ENCODE measurements at places on chromosomes 16 and 17.

- DNase-seq, result no peak
Measured at GRCh38 chr17:44934745-44935105, 12.8 kb downstream of the KIF18B start.

DNA sequence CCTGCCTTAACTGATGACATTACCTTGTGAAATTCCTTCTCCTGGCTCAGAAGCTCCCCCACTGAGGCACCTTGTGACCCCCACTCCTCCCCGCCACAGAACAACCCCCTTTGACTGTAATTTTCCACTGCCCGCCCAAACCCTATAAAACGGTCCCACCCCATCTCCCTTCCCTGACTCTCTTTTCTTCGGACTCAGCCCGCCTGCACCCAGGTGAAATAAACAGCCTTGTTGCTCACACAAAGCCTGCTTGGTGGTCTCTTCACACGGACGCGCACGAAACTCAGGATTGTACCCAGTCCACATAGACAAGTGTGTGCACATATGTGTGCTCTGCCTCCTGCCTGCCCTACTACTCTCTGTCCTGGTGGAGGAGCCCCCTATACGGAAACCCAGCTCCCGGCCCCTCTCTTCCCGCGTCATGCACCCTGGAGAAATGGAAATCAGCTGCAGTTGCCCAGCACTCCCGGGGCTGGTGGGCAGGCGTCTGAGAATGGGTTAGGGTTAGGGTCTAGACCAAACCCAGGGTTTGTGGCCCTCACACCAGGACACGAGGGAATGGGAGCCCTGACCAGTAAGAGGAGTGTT lies 2.4 kb upstream of the RHBDF1 start:
- DNase-seq, result no peak

GRCh38 chr16:30889721-30890120 lies 4.2 kb downstream of the BCL7C start:
- no peak for DNase-seq

GRCh38 chr16:57283214-57283958 lies 1.1 kb downstream of the PLLP start:
- no peak for DNase-seq

- no peak for DNase-seq
Measured at GRCh38 chr17:68847711-68848110, 107.5 kb downstream of the ABCA8 start.

- no peak for DNase-seq
Measured at GRCh38 chr17:73343168-73343634, 31.4 kb upstream of the CDC42EP4 start.

GRCh38 chr16:66746682-66747081 lies 4.7 kb downstream of the DYNC1LI2 start:
- peak; percentile 87 for DNase-seq

GRCh38 chr17:47615766-47616424 lies 33.8 kb upstream of the KPNB1 start:
- DNase-seq, result peak; percentile 54

DNA sequence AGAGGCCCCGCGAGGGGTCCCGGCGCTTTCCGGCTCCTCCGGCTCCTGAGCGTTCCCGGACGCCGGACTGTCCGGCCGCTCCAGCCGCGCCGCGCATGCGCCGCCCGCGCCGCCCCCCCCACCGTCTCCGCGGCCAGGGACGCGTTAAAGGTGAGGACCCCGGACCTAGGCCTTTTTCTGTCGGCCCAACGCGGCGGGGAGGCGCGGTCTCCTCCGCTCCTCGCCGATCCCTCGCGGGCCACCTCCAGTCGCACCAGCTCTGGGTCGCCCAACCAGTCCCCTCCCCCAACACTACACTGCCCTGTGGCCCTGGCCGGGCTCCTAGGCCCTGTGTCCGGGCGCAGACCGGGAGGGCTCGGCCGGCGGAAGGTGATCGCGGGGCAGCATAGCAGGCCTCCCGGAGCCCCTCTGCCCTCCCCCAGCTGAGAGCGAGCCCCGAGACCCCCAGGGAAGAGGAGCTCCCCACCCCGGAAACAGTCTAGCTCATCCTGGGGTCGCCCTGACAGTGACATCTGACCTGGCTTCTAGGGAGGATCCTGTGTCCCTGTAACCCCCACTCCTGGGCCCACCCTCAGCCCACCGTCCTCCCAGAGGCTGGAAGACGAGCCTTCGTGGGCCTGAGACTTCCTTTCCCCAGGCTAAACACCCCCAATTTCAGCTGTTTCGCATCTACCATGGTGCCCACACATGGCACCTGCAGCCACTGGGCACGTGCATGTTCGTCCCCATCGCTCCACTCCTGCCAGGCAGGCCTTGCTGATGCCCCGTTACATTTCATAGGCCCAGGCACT lies 14.7 kb upstream of the BCAR1 start:
- peak; percentile 14 for DNase-seq

DNA sequence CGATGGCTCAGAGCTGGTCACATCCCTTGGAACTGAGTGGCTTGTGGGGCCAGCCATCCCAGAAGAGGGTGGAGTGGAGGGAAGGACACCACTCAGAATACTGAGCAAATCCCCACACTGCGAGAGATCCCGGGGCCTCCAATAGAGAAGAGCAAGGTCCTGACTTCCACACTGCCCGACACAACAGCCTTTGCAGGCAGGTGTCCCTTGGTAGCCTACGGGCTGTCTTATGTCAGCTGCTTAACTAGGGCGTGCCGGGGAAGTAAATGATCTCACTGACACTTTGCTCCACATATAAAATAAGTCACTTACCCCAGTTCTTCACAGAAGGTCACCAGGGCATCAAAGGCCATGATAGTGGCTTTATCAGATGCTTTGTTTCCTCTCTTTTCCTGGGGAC lies 16.1 kb downstream of the RECQL5 start:
- no peak for DNase-seq

DNA sequence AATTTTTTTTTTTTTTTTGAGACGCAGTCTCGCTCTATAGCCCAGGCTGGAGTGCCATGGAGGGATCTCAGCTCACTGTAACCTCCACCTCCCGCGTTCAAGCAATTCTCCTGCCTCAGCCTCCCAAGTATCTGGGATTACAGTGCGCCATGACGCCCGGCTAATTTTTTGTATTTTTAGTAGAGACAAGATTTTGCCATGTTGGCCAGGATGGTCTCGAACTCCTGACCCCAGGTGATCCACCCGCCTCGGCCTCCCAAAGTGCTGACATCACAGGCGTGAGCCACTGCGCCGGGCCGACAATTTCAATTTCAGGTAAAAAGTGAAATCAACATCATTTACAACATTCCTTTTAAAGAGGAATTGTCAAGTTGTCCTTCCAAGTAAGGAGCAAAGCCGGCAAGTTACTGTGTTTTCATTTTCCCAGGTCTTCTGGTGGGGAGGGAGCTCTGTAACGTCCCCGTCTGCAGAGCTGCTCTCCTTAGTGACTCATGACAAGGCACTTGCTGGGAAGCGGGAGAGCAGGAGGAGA lies 873 bp downstream of the NPLOC4 start:
- DNase-seq, result peak; percentile 18

DNA sequence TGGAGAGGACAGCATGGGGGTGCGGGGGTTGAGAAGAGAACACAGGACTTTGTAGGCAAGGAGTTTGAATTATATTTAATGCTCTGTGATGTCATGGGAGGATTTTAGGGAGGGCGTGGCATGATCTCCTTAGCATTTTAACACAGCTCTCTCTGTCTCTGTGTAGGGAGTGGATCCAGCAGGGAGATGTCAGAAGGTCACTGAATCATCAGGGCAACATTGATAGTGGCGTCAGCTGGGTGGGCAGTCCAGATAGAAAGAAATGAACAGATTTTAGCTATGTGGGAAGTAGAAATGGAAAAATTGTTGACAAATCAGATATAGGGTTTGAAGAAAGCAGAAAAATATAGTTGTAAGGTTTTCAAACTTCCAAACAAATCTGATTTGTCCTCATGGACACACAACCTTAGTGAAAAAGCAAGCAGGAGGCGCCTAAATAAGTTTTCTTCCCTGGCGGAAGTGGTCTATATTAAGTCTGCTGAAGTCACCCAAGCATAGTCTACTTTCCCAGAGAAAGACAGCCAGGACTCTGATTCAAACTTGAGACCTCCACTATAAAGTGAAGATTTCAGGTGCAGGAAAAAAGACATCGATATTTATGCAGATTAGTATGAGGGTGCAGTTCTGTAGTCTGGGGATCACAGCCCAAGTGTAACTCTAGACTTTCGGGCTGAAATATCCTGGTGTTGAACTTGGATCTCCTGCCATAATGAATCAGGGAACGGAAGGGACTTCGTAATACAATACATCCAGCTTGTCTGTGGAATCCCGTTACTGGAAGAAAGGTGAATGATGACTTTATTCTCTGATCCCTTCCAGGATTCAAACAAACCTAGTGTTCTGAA lies 10.1 kb upstream of the PCTP start:
- DNase-seq, result no peak

GRCh38 chr17:58330538-58330996 lies 2.0 kb upstream of the TSPOAP1 start:
- DNase-seq, result no peak

DNA sequence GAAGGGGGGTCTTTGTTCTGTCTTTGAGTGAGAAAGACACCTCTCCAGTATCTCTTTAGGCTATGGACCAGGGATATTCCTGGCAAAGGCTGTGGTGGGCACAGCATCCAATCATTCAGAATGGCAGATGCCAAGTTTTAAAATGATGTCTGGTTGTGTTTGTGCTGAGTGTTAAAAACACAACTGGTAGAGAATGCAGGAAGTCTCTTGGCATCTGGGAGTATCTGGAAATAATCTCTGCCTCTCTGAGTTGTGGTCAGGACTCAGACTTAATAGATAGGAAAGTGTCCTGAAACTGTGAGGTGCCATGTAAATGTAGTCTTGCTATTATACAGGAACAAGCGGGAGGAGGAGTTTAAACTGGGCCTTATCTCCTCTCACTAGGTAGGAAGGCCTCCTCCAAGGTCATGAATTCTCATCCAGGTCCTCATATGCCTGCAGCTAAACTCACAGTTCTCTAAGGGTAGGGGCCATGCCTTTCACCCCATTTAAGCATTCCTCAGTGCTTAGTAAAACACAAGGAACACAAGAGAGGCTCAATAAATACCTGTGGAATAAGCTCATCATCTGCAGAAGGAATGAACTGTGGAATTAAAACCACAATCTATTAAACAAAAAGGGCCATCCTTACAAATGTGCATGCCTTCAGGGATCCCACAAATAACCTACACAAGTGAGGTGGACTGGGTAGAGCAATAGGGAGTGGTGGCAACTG lies 317.6 kb downstream of the CBLN1 start:
- no peak for DNase-seq

GRCh38 chr16:27222249-27223225 lies 19.2 kb downstream of the KDM8 start:
- no peak for DNase-seq

DNA sequence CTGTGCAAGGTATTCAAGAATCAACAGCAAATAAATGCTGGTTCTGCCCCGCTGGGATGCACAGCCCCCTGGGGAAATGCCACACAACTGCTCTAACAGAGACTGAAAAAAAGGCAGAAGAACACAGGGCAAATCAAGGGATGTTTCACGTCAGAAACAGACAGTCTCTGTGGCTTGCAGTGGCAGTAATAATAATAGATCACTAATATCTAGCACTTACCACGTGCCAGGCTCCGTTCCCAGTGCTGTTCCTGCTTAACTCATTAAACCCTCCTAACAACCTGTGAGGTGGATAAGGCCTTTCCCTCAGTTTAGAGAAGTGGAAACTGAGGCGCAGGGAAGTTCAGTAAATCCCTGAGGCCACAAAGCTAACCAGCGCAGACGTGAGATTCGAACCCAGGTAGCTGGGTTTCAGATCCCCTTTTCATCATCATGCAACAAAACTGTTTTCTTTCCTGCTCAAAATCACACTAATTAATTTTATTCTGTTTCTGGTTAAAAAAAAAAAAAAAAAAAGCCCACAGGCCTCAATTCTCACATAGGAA lies 36.7 kb downstream of the ARHGAP17 start:
- DNase-seq, result no peak

DNA sequence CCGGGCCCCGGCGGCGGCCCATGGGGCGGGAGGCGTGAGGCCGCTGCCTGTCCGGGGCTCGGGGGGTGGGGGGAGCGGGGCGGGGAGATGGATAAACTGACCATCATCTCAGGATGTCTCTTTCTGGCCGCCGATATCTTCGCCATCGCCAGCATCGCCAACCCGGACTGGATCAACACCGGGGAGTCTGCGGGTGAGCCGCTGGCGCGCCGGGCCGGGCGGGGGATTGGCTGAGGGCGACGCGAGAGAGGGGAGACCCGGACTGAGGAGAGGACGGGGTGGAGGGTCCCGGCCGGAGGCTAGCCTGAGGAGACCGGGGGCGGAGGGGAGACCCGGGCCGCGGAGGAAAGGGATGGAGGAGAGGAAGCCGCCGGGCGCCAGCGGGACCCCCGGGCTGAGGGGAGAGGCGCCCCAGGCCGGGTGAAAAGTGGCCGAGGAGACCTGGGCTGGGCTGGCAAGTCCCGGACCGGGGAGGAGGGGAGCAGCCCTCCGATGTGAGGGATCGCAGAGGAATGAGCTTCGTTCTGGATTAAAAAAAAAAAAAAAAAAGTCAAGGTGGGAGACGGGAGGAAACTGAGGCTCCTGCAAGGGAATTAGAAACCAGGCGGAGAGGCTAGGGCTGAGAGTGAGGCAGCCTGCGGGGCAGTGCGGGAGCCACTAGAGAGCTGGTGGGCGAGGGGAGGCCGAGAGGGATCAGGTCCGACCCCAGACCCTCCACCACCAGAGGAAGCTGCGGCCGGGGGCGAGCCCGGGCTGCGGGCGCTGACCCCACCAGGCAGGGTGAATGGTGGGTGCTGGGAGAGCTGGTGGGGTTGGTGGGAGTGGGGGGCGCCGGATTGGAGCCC lies 526 bp downstream of the MOSMO start:
- no peak for DNase-seq

DNA sequence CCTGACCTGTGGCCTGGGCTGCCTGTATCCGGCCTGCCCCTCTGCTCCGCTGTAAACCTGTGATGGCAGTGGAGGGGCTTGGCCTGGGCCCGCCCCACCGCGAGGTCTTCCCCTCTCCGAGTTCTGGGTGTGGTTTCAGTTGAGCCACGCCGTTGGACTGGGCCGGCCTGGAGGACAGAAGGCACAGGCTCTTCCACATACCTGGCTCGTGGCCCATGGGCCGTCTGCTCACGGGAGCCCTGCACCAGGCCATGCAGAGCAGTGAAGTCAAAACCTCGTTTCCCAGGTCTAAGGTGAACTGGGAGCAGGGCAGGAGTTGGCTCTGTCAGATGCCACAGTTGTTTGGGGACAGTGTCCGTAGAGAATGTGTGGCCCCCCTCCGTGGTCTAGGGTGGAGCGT lies 5.6 kb upstream of the RNPS1 start:
- no peak for DNase-seq

DNA sequence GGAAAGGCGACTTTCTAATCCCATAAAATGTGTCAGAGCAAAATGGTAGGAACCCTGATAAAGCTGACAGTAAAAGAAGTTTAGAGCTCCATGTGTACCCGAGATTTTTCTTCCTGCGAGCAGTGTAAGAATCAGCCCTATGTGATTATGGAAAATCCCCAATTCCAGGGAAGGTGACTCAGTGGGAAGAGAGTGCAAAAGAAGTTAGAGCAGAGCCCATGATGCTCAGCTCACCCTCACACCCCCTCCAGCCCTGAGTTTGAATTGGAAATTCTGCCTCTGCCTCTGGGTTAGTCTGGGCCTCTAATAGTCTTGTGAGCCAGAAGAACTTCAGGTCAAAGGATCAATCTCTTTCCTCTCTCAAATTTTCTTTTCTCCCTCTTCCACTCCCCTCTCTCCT lies 12.5 kb downstream of the C17orf78 start:
- DNase-seq, result no peak
